Ammon's horn (tissue), 1 donor: ENCODE measurements at places on chromosomes 2 and 18.
A peak's percentile ranks its signal among the peaks of the same experiment; 100 is the strongest.

- DNase-seq = peak; percentile 41
Measured at GRCh38 chr18:50009773-50010335, 185.1 kb downstream of the MYO5B start.

GRCh38 chr2:84873350-84873749 lies 7.5 kb downstream of the TRABD2A start:
- DNase-seq = no peak

DNA sequence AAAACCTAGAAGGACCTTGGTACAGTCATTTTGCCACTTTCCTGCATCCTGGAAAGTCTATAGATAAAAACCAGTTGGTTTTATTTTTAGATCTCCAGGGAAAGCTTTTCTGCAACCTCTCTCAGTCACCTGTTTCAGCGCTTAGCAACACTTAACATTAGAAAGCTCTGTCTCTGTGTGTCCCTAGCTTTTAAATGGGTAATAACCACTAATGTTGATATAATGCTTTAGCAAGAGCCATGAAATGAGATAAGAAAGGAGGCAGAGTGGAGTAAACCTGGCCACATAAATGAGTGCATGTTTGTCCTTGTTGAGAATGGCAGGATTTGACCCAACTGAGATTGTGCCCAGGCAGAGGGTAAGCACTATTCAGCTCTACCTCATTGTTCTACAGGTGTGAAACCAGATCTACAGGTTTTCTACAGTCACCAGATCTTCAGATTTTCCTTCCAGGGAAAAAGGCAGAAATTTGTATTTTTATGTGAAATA lies 44.8 kb downstream of the MARCHF4 start:
- DNase-seq = no peak

GRCh38 chr2:13660231-13660630 lies 943.5 kb downstream of the TRIB2 start:
- no peak for DNase-seq

- DNase-seq = no peak
Measured at GRCh38 chr2:25341011-25341727, 556 bp downstream of the DNMT3A start.

DNA sequence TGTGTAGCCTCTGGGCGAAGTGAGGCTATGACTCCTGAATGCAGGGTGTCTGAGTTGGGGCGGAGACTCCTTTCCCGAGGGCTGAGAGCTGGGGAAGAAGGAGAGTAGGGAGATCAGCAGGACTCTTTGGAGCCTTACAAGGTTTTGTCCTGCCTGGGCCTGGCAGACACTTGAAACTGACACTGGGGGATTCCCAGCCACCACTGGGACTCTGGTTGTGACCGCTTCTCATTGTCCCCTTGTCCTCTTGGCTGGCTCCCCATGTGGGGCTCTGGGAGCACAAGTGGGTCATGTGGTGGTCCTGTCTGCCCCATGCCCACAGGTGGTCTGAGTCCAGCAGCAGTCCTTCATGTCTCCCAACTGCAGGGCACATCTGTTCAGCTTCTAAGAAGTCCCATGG lies 78.2 kb upstream of the MGAT4A start:
- DNase-seq = no peak

DNA sequence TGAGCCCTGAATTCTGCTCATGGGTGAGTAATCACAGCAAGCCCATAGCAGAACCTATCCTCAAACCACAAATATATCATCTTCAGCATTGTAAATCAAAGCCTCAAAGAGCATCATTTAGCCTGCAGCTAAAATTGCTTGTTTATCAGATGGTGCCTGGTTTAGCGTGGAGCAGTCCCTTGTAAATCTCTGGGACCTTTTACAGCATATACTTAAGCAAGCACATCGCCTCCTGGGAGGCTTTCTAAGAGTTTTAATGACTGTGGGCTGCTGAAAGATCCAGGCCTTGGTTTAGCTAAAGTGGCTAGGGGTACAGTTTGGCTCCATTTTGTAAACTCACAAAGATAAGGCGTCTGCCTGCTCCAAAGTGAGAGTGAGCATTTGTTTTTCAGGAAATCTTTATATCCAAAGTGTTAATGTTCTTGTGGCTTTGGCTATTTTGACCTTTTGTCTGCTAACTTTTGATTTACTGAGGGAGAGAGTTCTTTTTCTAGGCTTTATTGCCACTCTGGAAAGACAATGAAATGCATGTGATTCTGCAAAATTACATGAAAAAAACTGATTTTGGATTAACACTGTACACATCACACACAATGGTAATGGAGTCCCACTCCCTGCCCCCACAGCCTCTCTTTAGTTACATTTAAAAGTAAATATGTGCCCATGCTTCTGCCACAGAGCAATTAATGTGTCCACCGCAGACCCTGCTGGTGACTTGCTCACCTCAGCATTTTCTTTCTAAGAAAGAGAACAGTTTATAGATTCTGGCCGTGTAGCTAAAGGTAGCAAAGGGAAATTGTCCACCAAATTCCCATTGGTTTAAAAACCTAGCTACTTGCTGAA lies 194.8 kb downstream of the LNPK start:
- DNase-seq = no peak

DNA sequence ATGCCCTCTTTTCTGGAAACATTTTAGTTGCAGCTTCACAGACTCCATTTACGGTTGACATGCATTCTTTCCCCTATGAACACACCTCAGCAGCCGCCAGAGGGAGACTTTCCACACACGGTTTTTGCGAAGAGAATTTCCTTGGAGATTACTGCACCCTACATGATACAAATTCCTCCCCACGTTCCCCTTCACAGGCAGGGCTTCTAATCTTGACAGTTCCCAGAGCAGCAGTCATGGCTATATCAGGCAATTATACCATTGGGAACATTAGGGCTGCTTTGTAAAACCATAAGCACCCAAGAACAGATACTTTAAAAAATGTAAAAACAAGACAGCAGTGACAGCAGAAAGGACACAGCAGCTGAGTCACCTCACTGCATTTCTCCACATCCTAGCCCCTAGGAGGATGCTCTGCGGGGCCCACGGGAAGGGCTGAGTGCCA lies 253.8 kb downstream of the TGIF1 start:
- peak; percentile 81 for DNase-seq

DNA sequence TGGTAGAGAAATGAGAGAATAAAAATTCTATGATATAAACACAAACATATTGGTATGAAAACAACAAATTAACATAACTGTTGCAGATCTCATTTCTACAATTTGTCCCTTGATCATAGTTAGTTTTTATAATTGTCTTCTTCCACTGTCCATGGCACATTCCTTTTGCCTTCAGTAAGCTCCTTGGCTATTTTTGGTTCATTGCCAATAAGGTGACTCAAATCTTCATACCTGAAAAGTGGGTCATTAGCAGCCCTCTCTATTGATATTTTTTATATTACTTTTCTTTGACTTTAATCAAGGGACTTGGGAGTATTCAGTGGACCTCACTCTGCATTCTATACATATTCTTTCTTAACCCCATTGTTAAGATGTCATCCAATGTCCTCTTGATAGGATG lies 552.9 kb downstream of the TDRD15 start:
- DNase-seq = no peak

DNA sequence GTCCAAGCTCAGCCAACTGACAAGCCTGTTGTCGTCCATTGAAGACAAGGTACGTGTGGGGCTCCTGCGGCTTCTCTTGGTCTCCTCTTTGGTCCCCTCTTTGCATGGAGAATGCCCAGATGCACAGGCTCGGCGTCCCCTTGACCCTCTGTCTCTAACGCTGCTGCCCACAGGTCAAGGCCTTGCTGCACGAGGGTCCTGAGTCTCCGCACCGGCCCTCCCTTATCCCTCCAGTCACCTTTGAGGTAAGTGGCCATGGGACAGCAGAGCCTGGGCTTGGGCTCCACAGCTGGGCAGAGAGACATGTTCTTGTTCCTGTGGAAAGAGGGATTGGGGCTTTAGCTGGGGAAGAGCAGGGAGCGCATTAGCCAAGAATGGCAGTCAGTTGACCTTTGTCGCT lies 86.1 kb downstream of the INPP5D start:
- DNase-seq = no peak

DNA sequence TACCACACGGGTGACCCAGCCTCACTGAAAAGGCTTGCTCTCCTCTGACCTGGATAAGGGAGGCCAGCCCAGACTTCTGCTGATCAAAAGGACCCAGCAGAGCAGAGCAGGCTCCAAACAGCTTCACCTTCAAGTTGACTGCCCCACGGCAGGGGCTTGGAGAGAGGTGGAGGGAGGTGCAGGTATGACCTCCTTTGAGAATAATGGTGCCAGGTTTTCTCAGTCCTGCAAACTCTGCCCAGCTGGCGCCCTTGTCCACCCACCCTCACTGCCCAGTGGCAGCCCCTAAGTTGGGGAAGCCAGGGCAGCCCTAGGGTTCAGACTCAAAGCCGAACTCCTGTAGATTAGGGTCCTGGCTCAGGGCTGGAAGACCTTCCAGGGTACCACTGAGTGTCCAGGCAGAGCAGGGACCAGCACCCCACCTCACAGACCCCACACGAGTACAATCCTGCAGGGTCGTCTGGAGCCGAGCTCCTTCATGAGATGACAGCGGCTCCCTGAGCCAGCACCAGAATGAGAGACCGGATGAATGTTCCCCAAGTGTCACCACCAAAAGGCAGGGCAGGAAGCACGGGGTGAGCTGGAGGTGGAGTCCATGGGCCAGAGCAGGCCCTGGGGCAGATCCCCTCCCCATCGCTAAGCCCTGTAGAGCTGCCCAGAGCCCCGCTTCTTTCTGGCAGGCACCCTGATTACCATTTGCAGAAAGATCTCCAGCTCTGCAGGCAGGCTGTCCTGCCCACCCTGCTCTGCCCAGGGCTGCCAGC lies 3.6 kb upstream of the GPC1 start:
- DNase-seq = no peak

- DNase-seq = no peak
Measured at GRCh38 chr2:204251158-204251997, 293.9 kb upstream of the PARD3B start.

- DNase-seq = no peak
Measured at GRCh38 chr18:59419386-59419785, 60.3 kb upstream of the LMAN1 start.

DNA sequence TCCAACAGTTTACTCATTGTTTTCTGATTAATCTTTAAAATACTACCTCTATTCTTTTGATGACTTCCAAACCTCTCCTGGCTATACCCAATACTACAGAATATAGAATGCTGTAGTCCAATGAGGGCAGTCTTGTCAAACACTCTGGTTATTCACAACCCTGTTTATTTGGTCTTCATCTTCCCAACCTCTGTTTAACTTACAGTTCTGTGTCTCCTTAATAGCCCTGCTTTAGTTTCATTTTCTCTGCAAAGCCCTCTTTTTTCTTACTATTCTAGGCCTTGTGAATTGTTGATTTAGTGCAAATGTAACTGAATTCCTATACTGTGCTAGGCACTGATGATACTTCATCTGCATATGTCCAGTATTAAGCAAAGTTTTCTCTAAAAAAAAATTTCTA lies 40.0 kb downstream of the ACVR2A start:
- no peak for DNase-seq

GRCh38 chr2:168884975-168885374 lies 5.3 kb downstream of the SPC25 start:
- no peak for DNase-seq

DNA sequence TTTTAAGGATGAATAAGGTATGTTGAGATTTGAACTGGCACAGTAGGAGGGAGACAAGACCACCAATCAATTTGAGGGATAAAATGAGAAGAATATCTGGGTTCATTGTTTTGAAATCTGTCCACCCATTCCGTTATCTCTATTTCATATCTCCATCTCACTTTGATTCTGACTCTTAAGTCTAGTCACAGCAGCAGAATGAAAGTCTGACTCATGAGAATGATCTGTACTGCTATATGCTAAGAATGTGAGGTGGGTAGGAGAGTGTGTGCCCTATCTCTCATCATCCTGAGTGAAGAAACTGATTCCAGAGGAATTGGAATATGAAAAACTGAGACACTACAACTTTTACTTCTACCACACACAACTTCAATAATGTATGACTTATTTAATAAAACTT lies 1994.5 kb upstream of the PIK3C3 start:
- DNase-seq = no peak

- no peak for DNase-seq
Measured at GRCh38 chr18:79900610-79901570, 50.6 kb downstream of the SLC66A2 start.

GRCh38 chr2:118169359-118170005 lies 81.2 kb downstream of the INSIG2 start:
- DNase-seq = no peak

GRCh38 chr2:239600001-239600593 lies 199.3 kb upstream of the HDAC4 start:
- no peak for DNase-seq

GRCh38 chr18:9188359-9189231 lies 52.0 kb downstream of the ANKRD12 start:
- DNase-seq = no peak

DNA sequence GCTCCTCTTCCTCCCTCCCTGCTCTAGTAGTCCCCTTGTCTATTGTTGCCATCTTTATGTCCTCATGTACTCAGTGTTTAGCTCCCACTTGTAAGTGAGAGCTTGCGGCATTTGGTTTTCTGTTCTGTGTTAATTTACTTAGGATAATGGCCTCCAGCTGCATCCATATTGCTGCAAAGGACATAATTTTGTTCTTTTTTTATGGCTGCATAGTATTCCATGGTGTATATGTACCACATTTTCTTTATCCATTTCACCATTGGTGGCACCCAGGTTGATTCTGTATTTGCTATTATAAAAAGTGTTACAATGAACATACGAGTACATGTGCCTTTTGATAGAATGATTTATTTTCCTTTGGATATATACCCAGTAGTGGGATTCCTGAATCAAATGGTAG lies 12.5 kb downstream of the PIKFYVE start:
- no peak for DNase-seq

GRCh38 chr2:32452338-32453064 lies 95.7 kb downstream of the BIRC6 start:
- DNase-seq = no peak

GRCh38 chr2:69060938-69061501 lies 48.0 kb downstream of the ANTXR1 start:
- no peak for DNase-seq

GRCh38 chr2:230694241-230694640 lies 18.4 kb upstream of the CAB39 start:
- DNase-seq = no peak

DNA sequence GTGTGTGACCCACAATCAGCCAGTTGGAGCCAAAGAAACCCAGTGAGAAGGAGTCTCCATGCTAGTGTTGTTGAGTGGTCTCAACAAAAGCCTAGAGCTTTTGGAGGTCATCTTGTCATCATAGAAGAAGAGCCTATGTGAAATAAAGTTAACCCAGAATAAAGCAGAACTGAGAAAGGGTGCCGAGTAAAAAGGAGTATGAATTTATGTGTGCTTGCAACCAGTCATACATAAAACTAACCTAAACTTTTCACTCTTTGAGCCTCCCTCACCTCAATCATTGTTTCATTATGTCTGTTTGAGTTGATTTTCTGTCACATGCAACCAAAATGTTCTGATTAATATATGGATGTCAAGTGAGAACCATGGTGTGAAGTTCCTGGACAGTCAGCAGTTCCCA lies 599.3 kb upstream of the ZEB2 start:
- DNase-seq = no peak

DNA sequence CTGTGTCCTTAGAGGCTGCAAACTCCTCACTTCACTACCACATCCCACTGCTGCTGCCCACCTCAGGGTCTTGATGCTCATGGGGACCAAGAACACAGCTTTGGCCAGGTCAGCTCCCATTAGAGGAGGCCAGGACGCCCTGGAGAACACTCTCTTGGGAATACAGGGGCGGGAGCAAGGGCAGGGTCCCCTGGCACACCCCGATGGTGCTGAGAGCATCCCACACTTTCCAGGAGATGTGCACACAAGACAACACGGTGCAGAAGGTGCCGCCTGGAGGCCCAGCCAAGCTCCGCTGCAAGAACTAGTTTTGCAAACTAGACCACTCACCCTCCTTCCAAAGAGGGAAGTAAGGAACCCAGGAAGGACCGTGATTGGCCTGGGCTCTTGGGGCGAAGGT lies 304.4 kb upstream of the SALL3 start:
- DNase-seq = no peak

- DNase-seq = no peak
Measured at GRCh38 chr18:55031979-55032378, 72.7 kb upstream of the CCDC68 start.
